ENCODE measurements at places on chromosomes 12 and 14.

DNA sequence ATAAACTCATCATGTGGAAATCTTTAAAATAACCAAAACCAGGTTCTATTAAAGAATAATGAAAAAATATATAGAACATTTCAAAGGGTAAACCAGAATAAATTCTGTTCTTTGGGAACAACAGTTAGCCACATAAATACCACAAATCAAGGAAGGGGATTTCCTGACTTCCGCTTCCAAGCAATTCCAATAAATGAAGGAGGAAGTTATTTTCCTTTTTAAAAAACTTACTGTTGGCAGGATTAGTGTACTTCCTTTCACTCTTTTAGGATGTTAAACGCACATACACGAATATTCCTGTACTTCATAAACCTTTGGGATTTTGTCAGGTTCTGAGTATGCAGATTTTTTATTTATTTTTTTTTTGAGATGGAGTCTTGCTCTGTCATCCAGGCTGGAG, 13.7 kb upstream of the LIMA1 start:
- DNase-seq, result no peak

DNA sequence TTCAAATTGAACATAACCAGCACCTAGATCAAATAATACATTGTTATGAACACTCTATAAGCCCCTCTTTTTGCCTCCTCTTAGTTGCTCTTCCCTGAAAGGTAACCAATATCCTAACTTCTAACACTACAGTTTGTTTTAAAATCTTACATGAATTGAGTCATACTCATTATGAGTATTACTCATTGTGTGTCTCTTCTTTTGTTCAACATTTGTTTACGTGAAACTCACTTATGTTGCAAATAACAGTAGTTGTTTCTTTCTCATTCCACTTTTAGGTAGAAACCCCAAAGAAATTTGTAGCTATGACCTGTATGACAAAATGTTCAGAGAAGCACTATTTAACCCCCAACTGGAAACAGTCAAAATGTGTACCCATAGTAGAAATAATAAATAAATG, 6.6 kb downstream of the LRRC9 start:
- DNase-seq, result no peak

- DNase-seq, result no peak
Measured at GRCh38 chr14:27686137-27686536, 1080.5 kb upstream of the FOXG1 start.

- no peak for DNase-seq
Measured at GRCh38 chr14:44149597-44149996, 357.5 kb downstream of the FSCB start.

- DNase-seq, result peak; percentile 27
Measured at GRCh38 chr12:70645494-70646317, 8.5 kb upstream of the PTPRB start.

DNA sequence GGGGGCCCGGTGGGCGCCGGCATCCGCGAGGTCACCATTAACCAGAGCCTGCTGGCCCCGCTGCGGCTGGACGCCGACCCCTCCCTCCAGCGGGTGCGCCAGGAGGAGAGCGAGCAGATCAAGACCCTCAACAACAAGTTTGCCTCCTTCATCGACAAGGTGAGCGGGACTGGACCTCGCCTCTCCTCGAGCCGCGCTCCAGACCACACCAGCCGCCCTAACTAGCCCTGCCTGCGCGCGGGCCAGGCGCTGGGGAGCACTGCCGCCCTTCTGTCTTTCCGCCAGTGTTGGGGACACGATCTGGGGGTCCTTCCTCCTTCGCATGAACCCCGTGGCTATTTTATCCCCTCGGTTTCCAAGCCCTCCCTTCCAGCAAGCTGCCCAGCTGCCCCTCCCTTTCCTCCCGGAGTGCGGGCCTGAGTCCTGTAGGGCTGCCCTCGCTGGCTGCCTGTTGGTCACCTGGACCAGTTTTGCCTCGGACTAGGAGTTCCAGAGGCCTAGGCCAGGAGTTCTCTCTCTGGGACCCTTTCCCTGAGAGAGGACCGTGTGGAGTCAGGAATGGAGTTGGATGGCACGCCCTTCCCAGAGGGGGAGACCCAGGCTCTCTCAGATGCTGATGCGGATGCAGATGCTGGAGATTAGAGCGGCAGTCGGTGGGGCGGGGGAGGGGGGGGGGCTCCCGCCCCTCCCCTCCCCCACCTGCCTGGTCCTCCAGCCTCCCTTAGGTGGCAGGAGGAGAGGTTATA, 592 bp downstream of the KRT7 start:
- no peak for DNase-seq

DNA sequence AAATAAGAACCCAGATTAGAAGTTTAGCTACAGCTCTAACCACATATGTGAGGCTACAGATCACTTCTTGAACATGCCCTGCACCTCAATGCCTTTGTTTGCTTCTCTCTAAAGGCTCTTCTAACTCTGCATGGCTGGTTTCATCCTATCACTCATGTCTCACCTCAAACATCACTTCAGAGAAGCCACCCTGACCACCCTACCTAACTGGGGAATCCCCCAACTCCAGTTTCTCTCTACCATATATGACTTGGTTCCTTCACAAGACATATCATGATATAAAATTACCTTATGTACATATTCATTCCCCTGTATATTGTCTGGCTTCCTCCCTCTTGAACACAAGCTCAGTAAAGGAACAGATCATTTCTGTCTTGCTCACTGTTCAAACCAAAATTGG, 250.2 kb upstream of the GRIP1 start:
- no peak for DNase-seq

- DNase-seq, result no peak
Measured at GRCh38 chr14:100211366-100211765, 27.6 kb upstream of the YY1 start.

DNA sequence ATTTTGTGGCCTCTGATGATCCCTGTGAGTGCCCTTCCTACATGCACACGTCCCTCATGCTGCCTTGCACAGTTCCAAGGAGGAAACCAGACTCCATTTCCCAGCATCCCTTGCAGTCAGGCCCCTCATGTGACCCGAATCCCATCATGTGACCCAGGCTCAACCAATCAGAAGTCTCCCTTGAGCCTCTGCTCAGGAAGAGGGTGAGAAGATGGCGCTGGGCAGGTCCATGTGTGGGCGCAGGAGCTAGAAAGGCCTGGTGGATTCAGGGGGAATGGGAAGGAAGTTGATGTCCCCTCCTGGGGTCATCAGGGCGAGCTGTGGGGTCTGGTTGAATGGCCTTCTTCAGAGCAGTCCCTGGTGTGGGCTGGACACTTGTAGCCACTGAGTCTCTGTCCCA, 240.5 kb downstream of the ADGRD1 start:
- no peak for DNase-seq

GRCh38 chr14:68461086-68461485, 331.8 kb downstream of the ZFP36L1 start:
- no peak for DNase-seq

GRCh38 chr12:9118158-9118557, 2.4 kb upstream of the A2M start:
- no peak for DNase-seq

GRCh38 chr12:58296863-58297262, 355.5 kb downstream of the ATP23 start:
- no peak for DNase-seq

GRCh38 chr14:83463500-83464098, 1929.9 kb upstream of the SEL1L start:
- no peak for DNase-seq

DNA sequence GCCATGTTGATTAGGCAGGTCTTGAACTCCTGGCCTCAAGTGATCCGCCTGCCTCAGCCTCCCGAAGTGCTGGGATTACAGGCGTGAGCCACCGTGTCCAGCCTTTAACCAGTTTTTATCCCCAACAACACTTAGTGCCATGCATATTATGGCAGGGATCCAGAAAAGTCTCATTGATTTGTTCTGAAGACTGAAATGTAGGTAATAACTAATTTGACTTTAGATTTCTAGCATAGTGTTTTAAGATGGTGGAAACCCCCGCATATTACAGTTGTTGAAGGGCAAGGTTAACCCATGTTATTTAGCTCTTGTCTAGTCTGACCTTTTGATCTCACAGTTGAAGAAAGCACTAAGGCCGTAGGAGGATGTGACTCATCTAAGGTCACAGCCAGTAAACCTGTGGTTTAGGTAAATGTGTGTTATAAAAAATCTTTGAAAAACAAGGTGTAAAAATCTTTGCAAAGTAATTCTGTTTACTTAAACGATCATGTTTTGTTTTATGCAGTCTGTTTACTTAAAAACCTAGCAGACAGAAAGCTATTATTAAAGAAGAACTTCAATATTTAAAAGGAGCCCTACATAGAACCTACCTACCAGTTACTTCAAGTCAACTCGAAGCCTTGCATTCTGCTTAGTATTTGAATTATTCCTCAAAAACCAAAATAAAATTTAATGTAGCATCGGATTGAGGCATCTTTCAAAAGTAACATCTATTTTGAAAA, 24.8 kb downstream of the BICDL1 start:
- DNase-seq, result peak; percentile 38

GRCh38 chr14:94048691-94049624, 22.8 kb downstream of the OTUB2 start:
- no peak for DNase-seq

DNA sequence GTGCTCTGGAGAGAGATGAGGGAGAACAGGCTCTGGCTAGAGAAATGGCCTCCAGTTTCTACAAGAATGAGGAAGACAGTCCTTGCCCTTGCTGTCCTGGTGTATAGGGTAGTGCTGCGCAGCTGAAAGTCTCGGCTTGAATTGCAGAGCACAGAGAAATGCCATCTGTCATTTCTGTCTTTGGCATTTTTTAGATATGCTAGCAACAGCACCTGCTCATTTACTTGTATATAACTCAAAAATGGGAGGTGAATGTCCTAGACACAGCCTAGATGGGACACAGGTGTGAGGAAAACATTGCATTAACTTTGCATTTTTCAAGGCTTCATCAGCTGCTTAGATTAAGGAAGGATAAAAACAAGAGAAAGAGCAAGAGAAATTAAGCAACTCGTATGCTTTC, 35.8 kb downstream of the GPR19 start:
- no peak for DNase-seq

DNA sequence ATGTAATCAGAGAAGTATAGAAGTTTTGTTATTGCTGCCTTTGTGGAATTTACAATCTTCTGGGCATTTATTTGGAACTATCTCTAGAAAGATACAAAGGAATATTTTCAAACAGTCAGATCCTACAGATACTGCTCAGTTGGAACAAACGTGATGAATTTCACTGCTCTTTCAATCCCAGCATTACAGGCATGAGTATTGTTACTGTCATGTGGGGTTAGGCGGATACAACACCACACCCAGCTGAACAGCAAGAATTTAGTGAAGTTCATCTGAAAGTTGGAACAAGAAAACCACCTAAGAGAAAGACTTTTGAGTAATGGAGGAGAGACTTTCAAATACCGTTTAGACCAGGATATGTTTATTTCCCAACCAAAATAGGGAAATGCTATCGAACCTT, 123.3 kb upstream of the PLXNC1 start:
- DNase-seq, result no peak

DNA sequence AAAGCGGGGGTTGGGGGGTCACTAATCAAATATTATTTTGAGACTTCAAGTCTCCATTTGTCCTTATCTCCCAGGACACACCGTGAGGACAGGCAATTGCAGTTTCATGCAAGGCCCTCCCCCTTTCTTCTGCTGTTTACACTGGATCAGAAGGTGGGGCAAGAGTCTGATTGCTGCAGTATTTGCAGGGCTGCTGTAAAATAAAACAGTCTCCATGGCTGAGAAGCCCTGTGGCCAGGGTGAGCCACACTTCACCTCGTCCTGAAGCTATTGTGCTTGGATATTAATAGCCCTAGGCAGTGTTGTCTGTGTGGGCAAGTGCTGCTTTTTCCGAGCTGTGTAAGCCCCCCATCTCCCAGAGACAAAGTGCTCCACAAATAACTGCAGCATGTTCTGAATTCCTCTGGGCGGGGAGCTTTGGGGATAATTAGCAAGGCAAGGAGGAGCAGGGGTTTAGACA, 187.4 kb upstream of the NTF3 start:
- DNase-seq, result no peak

DNA sequence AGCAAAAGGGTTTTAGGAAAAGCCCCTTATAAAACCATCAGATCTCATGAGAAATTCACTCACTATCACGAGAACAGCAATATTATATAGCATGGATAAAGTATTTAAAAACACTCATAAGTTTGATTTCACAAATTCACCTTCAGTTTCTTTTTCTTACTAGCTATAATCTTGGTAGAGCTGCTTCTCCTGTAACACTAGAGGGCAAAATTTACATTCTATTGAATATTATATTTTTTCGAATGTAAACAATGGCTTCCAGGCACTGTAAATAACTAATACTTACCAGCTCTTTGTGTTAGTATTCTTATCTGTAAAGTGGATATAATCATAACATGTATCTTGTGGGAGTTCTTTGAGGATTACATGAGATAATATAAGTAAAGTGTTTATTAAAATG, 259.6 kb downstream of the CCER1 start:
- no peak for DNase-seq

DNA sequence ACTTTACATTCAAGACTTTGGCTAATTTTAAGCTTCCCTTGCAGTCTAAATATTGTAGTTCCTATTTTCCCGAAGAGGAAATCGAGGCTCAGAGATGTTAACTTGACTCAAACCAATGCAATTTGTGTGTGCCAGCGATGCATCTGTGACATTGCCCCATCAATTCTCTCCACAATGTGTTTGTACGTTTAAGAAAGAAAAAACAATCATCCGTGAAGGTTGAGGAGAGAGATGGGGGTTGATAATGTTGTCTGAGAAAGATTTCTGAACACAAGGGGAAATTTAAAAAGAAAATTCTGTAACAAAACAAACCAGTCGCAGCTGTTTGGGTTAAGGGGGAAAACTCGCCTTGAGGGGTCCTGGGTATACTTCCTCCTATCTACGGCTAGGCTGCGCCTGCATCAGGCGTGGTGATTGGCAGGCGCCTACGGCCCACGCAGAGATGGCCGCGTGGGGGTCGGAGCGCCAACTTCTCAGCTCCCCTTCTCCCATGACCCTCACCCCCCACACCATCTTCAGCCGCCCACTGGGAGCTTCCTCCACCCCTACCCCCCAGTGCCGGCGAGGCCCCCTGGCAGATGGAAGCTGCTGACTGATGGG, 12.3 kb downstream of the SIX1 start:
- DNase-seq, result no peak

DNA sequence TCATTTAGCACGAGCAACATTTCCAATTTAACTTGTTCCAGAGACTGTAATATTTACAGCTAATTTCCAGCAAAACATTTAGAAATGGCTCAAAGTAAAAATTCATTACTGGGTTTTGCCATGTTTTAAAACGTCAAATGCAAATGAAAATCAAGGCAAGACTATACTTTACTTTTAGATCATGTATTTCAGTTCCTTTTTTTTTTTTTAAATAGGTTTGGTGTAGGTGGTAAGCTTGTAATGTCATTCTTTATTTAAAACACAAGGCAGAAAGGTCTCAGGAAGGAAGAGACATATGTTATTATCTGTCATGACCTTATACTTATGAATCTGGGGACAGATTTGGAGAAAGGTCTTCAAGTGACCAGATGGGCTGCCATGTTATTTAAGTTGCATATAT, 54.1 kb downstream of the GRIP1 start:
- no peak for DNase-seq

GRCh38 chr12:109521831-109522230, 44.4 kb downstream of the UBE3B start:
- DNase-seq, result no peak

GRCh38 chr12:7937833-7938506, 2.0 kb upstream of the SLC2A3 start:
- DNase-seq, result no peak

- no peak for DNase-seq
Measured at GRCh38 chr14:96489327-96489726, 12.9 kb upstream of the PAPOLA start.
